ENCODE measurements at places on chromosomes 13 and 19.

DNA sequence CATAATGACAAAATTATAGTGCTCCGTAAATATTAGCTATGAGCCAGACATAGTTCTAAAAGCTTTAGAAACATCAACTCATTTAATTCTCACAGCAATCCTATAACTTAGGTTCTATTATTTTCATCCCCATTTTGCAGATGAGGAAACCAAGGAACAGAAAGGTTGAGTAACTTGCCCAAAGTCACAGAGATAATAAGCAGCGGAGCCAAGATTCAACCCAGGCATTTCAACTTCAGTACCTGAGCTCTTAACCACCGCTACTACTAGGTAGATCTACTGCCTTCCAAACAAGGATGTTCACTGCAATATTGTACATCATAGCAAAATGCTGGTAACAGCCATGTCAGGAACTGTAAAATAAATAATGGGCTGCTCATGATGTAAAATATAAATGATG is 39.9 kb downstream of the ELF1 start:
- DNase-seq = no peak

DNA sequence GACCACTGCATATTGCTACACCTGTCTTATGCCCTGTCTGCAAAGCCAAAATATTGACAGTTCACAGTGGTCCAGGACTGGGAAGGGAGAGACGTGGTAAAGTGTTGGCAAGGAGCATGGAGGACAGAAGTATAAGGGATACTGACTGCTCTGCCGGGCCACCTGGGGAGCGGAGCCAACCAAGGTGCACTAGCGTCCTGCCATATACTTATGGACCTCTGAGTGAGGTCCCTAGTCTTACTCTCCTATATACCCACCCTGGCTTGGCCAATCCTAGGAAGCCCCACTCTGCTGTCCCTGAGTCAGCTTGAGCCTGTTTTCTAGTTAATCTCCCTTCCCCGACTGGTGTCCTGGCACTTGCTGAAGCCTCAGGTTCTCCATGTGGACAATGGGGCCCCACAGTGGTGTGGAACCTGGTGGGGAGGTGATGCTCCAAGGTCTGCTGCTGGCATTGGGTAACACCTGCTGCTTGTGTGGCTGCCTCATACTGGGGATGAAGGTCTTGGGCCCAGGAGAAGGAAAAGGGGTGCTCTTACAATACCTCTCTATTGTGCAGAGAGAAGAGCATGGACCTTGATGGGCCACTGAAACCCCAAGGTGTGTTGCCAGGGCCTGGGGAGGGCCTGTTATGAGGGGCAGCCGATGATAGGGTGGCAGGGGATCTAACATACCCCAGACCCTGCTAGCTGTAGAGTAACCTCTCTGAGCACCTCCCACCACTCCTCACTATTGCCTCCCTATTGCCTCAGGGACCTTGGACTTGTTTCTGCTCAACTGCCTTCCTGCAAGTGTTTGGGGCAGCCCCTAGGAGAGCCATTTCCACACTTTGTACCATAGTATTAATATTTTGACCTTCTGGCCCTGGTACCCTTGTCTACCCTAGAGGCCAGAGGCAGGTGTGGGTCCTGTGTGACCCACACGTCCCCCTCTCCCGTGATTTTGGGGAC is 6.7 kb upstream of the TRIM28 start:
- no peak for DNase-seq

- DNase-seq = no peak
Measured at GRCh38 chr19:45600340-45600885, 1.6 kb downstream of the GPR4 start.

DNA sequence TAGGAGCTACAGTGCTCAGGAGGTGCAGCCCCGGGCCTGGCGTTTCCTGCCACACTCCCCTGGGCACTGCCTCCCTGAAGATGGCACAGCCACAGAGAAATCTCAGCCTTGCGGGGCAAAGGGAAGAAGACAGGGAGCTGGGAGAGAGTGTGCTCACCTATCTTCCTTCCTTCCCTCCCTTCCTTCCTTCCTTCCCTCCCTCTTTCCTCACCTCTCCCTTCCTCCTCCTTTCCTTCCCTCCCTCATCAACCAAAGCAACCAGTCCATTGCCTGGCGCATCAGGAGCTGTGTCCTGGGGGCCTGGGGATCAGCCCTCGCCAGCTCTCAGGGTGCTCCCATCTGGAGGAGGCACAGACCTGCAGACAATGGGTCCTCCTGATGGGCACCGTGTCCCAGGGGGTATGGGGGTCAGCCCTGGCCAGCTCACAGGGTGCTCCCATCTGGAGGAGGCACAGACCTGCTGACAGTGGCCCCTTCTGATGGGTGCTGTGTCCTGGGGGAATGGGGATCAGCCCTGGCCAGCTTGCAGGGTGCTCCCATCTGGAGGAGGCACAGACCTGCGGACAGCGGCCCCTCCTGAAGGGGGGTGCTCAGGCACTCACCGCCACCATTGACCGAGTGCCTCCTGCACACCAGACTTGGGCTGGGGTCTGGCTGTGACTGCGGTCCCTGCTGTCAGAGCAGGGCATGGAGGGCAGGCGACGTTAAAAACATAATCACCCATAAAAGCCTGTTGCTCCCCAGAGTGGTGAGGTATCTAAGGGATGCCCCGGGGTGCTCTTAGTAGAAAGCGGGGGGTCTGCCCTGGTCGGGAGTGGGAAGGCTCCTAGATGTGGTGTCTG is 120.2 kb downstream of the URI1 start:
- no peak for DNase-seq

DNA sequence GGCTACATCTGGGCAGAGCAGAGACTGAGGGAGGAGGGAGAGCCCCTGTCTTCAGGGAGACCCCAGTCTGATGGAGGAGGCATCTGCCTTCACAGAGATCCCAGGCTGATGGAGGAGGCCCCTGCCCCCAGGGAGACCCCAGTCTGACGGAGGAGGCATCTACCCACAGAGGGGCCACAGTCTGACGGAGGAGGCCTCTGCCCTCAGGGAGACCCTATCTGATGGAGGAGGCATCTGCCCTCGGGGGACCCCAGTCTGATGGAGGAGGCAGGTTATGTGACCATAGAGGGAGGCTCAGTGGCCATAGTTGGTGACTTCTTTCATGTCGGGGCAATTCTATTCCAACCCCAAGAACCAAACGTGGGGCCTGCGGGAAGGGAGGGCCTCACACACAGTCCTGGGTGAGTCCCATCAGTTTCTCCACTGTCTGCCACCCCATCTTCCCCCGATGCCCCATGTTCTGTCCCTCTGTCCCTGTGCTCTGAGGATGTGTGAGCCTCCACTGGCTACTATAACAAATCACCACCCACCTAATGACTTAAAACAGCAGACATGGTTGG is 14.3 kb downstream of the MISP start:
- DNase-seq = no peak

DNA sequence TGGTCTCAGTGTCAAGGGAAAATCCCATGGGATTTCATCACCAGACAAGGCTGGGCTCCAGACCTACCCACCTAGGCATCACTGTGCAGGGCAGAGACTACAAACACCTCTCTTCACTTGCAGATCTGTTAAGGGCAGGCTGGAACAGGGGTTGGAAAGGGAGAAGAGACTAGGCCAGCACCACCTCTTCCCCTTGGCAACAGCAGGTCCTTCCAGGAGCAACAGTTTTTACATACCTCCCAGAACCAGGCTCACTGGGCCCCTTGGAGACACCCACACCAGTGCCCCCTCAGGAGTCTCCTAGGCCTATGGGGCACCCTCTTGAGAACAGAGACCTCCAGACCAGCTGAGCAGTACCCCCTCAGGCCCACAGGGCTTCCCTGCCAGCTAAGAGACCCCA is 2.5 kb upstream of the UBE2M start:
- DNase-seq = no peak

GRCh38 chr19:13441810-13442512 is 64.3 kb downstream of the CACNA1A start:
- peak; percentile 68 for DNase-seq

DNA sequence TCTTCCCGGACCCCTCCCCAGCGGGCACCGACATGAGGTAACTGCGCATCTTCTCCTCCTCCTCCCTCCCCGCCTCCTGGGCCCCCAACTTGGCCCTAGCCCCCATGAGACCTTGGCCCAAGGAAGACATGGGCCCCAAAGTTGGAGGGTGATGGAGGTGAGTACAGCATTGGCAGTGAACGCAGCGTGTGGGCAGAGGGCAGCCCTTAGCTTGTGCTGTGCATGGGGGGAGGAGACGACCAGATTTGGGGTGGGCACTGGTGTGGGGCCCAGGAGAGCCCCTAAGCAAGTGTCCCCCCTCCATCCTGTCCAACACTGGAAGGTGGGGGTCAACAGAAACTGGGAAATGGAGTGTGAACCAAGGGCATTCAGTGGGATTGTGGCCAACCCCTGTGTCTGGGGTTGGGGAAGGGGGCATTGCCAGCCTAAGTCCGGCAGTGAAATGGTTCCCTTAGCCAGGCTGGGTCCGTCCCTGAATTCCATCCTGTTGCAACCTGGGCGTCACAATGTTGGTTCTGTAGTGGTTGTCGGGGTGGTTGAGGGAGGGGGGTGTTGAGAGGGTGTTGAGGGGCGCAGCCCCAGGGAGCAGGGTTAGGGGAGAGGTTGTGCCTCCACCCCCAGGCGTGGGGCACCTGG is 23.5 kb downstream of the NUMBL start:
- DNase-seq = no peak

DNA sequence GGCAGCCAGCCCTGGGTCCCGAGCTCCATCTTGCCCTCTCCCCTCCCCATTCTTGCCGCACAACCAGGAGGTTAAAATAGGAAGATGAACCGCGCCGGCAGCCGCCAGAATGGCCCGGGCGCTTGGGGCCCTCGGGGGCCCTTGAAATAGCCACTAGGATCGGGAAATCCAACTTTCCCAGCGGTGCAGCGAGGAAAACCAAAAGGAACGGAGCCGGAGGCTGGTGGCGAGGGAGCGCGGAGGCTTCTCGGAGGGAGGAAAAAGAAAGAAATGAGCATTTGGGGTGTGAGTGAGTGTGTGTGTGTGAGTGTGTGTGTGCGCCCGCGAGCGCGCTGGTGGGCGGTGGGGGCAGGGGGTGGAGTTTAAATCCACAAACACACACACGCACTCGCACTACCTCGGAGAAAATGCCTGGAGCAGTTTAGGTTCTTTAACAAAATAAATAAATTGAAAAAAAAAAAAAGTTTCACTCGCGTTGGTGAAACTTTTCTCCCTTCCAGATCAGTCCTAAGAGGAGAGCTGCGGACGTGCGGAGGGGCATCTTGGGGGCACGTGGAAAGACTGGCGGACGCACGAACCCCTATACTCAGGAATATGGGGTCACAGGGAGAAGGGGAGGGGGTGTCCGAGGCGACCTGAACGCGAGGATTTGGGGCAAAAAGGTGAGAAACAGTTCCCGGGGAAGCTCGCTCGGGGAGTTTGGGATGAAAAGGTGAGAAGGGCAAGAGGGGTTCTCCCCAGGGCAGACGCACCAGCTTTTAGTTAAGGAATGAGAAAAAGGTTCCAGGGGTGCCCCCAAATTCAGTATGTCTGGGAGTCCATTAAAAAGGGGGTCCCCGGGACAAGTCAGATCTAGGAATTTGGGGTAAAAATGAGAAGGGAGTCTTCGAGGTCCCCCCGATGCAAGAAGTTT is 1.3 kb downstream of the RFX2 start:
- DNase-seq = no peak

- DNase-seq = no peak
Measured at GRCh38 chr13:100439247-100439970, 149.2 kb downstream of the GGACT start.

GRCh38 chr19:19470579-19470978 is 44.8 kb downstream of the TSSK6 start:
- DNase-seq = no peak

GRCh38 chr19:45153339-45154063 is 7.3 kb downstream of the NKPD1 start:
- no peak for DNase-seq

- no peak for DNase-seq
Measured at GRCh38 chr19:55552620-55553019, 7.3 kb upstream of the SBK3 start.

- DNase-seq = no peak
Measured at GRCh38 chr13:27919934-27920676, at the start of gene PDX1. PDX1 (plus strand) TSS chr13:27920000; CDS start chr13:27920139, 139 bp downstream.

DNA sequence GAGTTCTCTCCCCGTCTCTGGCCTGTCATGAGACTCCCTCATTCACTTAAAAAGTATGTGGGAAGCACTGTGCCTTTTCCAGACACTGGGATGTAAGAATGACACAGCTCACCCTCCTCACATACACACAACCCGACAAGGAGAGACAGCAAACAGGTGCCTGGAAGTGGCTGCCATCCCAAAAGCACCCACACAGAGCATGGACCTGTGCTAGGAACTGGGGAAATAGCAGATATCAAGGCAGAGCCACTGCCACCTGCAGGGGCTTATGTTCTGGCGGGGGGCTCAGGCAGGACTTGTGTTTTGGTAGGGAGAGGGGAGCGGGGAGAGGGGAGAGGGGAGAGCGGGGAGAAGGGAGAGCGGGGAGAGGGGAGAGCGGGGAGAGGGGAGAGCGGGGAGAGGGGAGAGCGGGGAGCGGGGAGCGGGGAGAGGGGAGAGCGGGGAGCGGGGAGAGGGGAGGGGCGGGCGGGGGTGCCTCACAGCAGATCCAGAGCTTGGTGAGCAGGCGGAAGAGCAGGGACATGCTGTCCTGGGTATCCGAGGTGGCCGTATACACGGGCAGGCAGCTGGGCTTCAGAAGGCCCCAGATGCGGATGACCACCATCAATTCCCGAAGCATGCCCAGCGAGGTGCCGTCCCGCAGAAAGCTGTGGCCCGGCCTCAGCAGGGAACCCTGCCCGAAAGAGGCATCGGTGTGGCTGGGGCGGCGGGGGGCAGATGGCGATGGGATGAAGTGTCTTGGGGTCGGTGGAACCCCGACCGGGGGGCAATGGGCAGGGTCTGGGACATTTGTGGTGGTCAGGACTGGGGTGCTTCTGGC is 12.2 kb downstream of the CFD start:
- no peak for DNase-seq

- DNase-seq = no peak
Measured at GRCh38 chr19:48444936-48445200, 915 bp upstream of the GRWD1 start.

- no peak for DNase-seq
Measured at GRCh38 chr19:11295665-11296245, at the start of gene TSPAN16. TSPAN16 (plus strand) TSS chr19:11296160; CDS start chr19:11296298, 138 bp downstream.

DNA sequence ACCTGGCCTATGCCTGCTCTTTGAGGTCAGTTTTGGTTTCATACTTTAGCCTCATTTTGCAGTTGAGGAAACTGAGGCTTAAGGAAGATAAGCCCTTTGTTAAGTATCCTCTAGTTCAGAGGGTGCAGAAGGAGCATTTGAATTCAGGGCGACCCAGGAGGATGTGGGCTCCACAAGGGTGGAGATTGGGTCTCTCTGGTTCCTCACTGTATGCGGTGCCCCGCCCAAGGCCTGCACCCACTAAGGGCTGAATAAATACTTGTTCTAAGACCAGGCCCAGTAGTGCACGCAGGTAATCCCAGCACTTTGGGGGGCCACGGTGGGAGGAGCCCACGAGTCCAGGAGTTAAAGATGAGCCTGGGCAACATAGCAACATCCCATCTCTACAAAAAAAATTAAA is 768 bp upstream of the SLC44A2 start:
- DNase-seq = no peak

- no peak for DNase-seq
Measured at GRCh38 chr19:45071969-45072790, 4.1 kb downstream of the ZNF296 start.

- no peak for DNase-seq
Measured at GRCh38 chr13:35804901-35805300, 326.3 kb downstream of the DCLK1 start.

GRCh38 chr13:60150538-60150937 is 13.2 kb downstream of the DIAPH3 start:
- no peak for DNase-seq

GRCh38 chr13:33153421-33154404 is 131.8 kb downstream of the STARD13 start:
- DNase-seq = no peak

GRCh38 chr13:112065867-112066623 is 904 bp upstream of the SOX1 start:
- no peak for DNase-seq

Data from T47D (cell line).